Fibroblast of gingiva (primary cell): ENCODE measurements at places on chromosomes 3 and 15.

- DNase-seq, result peak; percentile 43
These were observed 17.8 kb downstream of the CDV3 start for GRCh38 chr3:133591271-133591742.

- no peak for DNase-seq
These were observed 216.4 kb downstream of the DPH6 start for GRCh38 chr15:35329521-35329961.

GRCh38 chr3:178761024-178761423 is 224.8 kb downstream of the KCNMB2 start:
- no peak for DNase-seq

- no peak for DNase-seq
These were observed 11.3 kb upstream of the TMEM115 start for GRCh38 chr3:50370594-50370993.

- no peak for DNase-seq
These were observed 200.3 kb downstream of the MINAR1 start for GRCh38 chr15:79632457-79632856.

DNA sequence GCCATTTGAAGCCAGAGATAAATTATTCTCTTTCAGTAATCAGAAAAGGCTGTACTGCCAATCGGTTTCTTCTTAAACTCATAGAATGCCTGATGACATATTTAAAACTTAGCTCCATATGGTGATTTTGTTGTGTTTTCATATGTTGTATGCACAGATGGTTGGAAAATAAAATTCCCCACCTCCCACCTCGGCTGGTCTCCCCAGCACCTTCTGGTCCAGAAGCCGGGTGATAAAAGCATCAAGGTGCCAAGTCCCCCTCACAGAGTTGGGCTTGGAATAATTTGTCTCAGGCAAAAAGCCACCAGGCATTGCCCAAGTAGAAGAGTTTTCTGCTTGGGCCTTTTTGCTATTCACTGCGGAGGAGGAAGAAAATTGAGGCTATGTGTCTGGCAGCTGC is 18.4 kb downstream of the LARS2 start:
- DNase-seq, result no peak
